ENCODE measurements at places on chromosomes 2 and 18.
A peak's percentile ranks its signal among the peaks of the same experiment; 100 is the strongest.

DNA sequence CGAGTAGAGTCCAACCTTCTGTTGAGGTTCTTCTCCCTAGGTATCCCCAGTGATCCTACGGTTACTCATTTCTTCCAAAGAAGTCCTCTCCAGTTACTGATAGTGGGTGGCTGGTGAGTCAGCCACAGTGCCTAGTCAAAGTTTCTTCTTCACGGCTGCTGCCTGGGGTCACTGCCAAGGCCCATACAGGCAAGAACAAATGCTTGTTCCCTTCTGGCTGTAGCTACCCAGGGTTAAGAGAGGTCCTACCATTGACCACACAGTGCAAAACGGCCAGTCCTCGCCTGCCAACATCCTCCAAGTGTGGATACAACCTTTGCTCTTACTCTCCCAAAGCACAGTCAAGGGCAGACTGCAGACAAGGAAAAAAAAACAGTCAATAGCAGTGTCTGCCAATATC lies 2.9 kb upstream of the PTPN4 start:
- no peak for DNase-seq

GRCh38 chr18:23276451-23276850 lies 141.2 kb downstream of the CABLES1 start:
- DNase-seq = no peak

- no peak for DNase-seq
Measured at GRCh38 chr18:49123431-49123830, 172.7 kb upstream of the SMAD7 start.

- no peak for DNase-seq
Measured at GRCh38 chr2:159946326-159946999, 116.0 kb downstream of the PLA2R1 start.

GRCh38 chr2:20551945-20552328 lies 99.0 kb downstream of the HS1BP3 start:
- DNase-seq = no peak

- no peak for DNase-seq
Measured at GRCh38 chr18:50662177-50662576, 102.3 kb downstream of the MAPK4 start.

DNA sequence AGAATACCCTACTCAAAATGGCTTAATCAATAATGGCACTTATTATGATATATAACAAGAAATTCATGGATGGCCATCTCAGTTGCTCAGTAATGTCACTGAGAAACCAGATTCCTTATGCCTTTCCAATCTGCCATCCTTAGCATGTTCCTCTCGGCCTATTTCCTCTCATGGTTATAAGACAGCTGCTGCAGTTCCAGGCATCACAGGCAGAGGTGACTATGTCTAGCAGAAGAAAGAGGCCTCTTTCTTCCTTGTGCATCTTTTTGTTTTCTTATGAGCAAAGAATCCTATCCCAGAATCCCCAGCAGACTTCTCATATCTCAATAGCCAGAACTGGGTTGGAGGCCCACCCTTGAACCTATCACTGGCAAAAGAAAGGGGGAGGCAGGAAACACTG lies 310.6 kb upstream of the SPRED2 start:
- DNase-seq = no peak

GRCh38 chr2:165560377-165560988 lies 91.0 kb downstream of the CSRNP3 start:
- no peak for DNase-seq

DNA sequence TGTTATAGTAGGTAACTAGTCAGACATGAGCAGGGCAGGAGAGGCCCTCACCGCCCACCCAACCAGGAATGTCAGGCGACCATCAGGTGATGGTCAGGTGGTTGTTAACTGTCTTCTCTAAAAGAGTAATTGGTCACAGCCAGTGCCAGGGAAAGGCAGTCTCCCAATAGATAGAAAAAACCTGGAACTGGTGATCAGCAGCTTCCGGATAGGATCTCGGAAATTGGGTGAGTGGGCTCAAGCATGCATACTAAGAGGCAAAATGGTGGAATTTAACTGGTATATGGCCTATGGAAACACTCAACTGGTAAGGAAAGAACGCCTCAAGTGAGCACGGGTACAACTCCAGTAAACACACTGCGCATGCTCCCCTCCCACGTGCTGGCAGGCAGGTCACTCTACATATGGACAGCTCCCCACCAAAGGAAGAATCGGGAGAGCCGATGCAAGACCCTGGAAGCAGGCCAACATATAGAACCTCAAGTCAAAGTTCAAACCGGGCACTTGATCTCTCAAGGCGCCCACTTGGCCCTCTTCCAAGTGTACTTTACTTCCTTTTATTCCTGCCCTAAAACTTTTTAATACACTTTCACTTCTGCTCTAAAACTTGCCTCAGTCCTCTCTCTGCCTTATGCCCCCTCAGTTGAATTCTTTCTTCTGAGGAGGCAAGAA lies 43.5 kb upstream of the TMEM131 start:
- DNase-seq = no peak

DNA sequence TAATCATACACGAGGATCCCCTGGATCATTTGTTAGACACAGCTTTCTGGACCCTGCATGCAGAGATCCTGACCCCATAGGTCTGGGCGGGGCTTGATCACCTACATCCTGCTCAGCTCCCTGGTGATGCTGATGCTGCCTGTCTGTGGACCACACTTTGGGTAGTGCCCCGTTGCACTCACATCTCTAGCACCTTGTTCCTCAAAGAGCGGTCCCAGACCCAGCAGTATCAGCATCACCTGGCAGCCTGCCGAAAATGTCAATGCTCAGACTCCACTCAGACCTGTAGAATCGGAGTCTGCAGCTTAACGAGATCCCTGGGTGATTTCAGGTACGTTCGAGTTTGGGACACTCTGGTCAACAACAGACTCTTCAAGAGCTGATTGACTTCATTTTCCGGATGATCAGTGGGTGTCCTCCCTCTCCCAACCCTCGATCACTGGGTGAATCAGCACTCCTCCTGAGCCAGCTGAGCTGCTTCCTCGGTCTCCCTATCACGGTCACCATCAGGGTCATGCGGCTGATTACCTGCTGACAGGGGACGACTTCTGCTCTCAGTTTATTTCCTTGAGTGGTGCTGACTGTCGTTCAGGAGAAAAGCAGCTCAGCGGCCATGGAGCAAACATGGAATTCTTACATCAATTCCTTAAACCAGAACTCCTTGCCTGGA lies 150.6 kb upstream of the RAB12 start:
- no peak for DNase-seq

DNA sequence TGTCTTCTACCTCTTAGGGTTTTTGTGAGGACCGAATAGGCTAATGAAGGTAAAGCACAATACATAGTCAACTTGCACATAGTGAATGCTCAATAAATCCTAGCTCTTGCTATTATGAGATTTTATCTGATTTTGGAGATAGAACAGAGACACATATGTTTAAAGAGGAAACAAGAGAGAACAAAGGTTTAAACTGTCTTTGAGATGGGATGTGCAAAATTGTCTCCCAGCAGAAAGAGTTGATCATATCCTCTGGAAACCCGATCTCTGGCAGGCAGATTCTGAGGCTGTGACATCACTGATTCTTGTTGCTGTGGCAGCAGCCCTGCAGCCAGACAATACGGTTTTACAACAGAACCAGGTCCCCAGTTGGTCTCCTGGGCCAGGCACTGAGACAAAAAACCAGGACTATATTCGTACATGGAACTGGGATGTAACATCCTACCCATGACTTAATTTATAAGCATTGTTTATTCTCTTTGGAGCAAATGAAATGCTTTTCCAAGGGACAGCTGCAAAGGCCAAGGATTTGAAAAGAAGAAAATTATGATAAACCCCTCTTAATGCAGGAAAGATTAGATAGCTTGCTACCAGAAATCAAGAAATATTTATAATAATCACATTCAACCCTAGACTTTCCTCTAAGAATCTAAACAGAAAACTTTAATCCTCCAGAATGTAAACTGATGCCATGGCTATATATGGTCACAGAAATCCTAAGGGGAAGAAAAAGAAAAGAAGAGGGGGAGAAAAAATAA lies 80.2 kb downstream of the SLC8A1 start:
- no peak for DNase-seq

- DNase-seq = no peak
Measured at GRCh38 chr2:233400341-233400740, 46.0 kb downstream of the DGKD start.

DNA sequence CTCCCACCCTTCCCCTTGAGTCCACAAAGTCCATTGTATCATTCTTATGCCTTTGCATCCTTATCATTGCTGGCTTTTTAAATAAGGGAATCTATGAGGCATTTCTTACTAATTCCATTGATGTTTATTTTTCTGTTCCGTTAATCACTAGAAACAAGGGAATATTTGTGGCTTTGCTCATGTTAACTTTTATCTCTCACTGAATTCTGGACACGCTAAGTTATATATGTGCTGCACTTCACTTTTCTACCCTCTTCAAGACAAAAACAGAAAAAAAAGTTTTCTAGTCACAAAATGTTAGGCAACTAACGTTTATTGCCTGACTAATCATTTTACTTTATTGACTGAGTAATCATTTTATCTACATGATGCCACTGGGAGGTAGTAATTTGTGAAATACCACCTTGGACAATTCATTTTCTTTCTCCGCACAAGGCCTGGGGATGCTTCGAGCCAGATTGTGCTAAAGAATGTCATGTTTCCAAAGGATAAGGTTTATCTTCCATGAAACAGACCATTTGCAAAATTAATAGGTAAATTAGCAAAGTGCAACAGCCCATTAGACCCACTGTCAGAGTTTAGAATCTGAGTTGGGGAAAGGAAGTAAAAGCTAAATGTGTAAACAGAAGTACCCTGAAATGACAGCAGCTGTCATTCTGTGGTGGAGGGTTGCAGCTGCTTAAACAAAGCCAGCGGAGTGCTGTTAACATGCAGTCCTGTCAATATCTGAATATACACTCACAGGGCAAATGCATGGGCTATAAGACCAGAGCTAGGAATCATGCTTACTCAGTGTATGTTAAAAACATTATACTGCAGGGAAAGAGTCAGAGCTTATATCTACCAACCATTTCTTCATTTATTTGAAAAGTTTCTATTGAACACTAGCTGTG lies 658.7 kb downstream of the CNTNAP5 start:
- no peak for DNase-seq

DNA sequence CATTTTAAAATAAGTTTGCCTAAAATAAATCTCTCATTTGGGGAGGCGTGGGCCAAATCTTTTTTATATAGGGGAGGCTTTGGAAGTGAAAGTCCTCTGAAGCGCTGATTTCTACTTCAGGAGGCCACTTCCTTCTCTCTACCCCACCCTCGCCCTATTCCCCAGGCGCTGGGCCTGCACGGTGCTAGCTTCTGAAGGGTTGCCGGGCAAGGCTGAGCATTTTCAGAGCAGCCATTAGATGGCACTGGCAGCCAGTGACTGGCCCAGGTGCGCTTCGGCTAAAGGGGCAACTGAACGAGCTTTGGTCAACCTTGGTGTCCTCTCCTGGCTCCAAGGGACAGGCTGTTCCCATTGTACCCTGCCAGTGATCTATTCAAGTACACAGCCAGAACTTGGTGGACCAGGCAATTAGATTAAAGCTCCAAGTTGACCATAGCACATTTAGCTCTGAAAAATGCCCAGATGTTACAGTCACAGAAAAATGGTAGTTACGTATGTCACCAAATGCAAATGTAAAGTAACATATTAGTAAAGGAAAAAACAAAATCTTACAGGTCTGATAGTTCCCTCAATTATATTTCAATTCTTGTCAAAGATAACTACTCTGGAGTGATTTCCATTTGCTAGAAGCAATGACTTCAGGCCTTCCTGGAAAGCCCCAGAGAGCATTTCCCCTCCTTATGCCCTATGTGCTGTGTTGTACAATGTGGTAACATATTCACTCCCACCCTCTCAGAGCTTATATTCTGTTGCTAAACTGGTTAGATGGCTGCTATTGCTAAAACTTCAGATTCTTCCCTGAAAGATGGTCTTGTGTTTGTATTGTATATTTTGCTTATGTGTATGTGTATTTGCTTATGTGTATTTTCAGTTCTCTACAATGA lies 2.1 kb downstream of the POMC start:
- DNase-seq = peak; percentile 47

GRCh38 chr2:204544961-204545860 lies at the start of gene PARD3B:
PARD3B (plus strand) TSS chr2:204545475; CDS start chr2:204546000, 525 bp downstream.
- no peak for DNase-seq

DNA sequence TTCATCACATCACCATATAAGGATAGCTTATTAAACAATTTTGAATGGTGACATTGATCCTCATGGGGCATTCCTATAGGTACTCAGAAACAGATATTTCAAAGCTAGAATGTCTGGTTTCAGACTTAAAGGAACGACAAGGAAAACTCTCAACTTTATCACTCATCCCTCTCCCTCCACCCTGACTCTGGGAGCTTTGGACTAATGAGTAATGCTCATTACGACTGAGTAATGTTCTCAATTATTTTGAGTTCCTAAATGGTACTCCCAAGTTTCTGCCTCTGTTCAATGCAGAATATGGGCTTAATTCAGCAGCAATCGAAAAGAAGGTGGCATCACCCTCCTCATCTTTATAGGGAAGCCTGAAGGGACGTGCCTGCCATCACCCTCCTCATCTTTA lies 43.4 kb downstream of the RFX8 start:
- no peak for DNase-seq

DNA sequence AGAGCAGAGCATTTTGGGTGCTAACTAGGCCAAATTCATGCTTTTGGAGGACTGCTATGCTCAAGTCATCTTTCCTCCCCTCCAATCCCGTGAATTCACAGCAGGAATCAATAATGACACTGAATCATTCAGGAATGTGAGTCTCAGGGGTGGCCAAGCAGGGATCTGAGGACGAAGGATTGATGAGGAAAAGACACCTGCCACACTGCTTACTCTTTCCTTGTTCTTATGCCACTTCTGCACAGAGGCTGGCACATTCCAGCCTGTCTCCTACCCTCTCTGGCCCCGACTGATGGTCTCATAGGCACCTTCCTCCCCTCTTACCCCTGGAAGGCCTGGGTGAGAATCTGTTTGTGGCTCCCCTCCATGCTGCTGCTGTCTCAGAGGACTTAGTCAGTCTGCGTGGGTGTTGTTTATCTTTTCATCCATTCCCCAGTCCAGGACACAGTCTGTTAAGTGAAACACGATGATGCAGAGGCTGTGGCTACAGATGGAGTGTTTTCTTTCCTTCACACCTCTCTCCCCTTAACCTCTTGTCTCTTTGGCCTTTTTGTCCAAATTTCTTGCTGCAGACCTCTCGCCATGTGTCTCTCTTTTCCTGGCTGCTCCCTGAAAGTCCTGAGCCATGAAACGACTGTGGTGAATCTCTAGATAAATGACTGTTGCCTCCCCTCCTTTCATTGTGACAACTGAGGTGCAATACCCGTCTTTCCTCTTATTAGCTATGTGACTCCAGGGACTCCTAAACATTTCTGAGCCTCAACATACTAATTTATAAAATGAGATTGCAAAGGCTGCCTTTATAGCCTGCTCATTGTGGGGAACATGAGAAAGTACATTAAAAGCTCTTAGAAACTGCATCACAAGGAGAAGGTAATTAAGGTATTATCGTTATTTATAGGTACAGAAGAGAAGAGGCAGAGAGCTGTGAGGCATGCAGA lies 86.9 kb downstream of the RDH14 start:
- DNase-seq = no peak

GRCh38 chr2:12709207-12709522 lies 7.6 kb upstream of the TRIB2 start:
- DNase-seq = peak; percentile 77

- DNase-seq = no peak
Measured at GRCh38 chr2:56127010-56127409, 56.8 kb upstream of the CCDC85A start.

Data from CD4-positive, alpha-beta T cell treated with Interleukin-2 at 100 ng/mL for 4 hours (primary cell).